ENCODE measurements at places on chromosomes 3 and 15.

- no peak for DNase-seq
These were observed at the start of gene TMIE for GRCh38 chr3:46701181-46701939. TMIE (plus strand) TSS chr3:46701392; CDS start chr3:46701488, 96 bp downstream.

DNA sequence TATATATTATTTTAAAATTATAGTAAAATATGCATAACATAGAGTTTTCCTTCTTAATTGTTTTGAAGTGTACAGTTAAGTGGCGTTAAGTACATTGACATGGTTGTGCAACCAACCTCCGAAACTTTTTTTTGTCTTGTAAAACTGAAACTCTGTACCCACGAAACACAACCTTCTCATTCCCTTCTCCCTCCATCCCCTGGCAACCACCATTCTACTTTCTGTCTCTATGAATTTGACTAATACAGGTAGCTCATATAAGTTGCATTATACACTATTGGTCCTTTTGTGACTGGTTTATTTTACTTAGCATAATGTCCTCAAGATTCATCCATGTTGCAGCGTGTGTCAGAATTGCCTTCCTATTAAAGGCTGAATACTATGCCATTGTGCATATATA lies 179.4 kb downstream of the SATB1 start:
- no peak for DNase-seq

DNA sequence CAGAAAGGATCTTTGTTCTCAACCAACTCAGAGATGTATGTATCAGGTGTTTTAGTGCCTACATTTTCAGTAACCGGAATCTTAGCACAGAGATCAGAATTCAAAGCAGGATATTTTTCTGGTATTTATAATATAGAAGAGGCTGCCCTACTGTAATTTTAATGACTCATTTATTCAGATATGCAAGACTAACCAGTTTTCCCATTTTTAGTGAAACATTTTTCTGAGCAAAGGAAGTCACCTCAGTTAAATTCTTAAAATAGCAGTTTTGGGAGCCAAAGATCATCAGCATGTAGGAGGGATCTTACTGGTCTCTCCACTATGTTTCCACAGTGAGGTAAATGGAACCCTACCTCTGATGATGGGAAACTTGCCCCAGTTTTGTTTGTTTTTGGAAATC lies 42.0 kb downstream of the SRP14 start:
- DNase-seq, result no peak

- no peak for DNase-seq
These were observed 90.0 kb downstream of the FAM174B start for GRCh38 chr15:92565351-92566125.

GRCh38 chr3:31534065-31534425 lies 1.3 kb downstream of the STT3B start:
- DNase-seq, result no peak

DNA sequence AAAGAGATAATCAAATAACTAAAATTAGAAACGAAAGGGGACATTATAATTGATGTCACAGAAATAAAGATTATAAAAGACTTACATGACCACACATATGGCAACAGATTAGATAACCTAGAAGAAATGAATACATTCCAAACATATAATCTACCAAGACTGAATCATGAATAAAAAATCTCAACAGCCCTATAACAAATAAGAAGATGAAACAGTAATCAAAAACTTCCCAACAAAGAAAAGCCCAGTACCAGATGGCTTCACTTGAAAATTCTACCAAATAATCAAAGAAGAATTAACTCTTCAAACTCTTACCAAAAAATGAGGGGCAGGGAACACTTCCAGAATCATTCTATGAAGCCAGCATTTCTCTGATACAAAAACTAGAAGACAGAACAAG lies 11.8 kb downstream of the TOP2B start:
- no peak for DNase-seq
